Muscle of back (tissue), 13 donors: ENCODE measurements at places on chromosomes 7 and 10.

DNA sequence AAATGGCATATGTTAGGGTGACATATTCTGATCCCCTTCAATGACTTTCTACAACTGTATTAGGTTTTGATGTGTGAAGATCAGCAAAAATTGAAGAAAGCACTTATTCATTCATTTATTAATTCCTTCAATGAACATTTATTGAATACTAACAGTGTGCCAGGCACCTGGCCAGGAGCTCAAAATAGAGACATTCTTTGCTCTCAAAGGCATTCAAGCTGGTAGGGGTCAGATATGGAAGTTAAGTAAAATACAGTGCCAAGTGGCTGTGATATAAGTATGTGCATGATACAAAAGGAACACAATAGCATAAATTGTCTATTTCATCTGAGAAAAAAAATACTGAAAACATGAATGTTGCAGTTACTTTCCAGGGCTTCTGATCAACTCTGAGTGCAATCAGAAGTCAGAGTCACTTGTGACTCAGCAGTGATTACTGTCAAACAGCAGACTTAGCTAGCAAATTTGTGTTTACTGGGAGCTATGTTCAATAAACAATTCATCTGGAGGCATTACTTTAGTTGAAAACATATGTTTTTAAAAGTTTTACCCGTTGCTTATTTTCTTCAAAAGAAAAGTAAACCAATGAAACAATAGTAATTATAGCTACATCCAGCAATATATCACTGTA, 60.4 kb upstream of the CACNB2 start:
- no peak for DNase-seq

GRCh38 chr10:34348917-34349485, 466.1 kb downstream of the PARD3 start:
- DNase-seq, result no peak

DNA sequence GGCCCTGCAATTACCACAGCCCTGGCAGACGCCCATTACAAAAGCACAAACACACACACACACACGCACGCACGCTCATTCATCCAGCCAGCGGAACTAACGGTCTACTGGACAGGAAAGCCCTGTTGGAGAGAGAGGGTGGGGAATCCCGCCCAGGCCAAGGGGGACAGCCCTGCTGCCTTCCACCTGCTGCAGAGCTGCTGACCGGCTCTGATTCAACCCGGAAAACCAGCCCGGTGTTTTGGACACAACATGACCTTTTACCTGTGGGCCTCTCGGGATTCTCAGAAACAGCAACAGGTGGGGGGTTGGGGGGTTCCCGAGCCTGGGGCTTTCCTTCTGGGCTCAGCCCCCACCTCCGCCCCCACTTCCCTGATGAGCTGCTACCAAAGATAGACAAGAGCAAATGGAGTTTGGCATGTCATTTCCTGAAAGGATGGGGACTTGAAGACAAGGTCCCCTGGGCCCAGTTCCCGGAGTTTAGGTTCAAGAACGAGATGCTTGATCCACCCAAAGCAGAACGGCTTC, 18.5 kb upstream of the SERPINE1 start:
- DNase-seq, result peak; percentile 44

DNA sequence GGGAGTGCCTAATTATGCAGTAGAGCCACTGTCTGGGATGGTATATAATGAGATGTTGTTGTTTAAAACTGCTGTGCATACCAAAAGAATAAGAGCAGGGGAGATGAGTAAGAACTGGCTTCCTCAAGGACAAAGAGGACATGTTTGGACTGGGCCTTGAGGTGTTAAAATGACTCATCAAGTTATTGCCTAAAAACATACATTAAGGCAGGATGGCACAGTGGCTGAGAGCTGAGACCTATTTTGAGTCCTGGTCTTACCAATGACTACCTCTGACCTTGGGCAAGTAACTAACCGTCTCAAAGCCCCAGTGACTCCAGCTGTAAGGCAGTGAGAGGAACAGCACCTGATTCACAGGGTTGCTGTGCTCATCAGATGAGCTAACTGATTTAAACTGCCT, 71.1 kb downstream of the CFAP58 start:
- no peak for DNase-seq

GRCh38 chr7:37424995-37425394, 23.7 kb downstream of the ELMO1 start:
- DNase-seq, result no peak

GRCh38 chr7:16402091-16402490, 19.2 kb downstream of the CRPPA start:
- DNase-seq, result no peak

- DNase-seq, result peak; percentile 85
These were observed 89.0 kb downstream of the SEMA3A start for GRCh38 chr7:84105586-84105985.

DNA sequence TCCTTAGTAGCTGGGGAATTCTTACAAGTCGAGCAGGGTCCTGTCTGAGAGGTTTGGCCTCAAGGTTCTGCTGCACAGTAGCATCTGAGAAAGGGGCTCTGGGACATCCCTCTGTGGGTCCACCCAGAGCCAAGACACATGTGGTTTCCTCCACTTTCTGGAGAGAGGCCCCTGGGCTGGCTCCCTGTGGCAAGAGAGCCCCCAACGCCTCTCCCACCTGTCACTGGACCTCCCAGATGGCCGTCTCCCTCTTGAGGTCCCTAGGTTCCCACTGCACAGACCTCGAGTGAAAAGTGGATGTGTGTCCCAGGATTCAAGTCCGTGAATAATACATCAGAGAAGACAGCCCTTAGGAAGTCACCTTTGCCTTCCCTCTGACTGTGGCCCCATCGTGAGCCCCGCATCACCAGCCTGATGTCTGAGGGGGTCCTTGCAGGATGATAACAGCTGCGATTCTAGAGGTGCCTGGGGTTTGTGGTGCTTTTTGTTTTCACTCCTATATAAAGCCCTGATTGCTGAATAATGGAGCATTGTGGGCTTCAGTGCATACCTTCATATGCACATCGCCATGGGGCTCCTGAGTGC, 319.0 kb downstream of the GLRX3 start:
- no peak for DNase-seq
